NCI-H510A treated with DMSO at 0.1 percent for 48 hours (cell line): ENCODE measurements at places on chromosomes 16 and 17.

DNA sequence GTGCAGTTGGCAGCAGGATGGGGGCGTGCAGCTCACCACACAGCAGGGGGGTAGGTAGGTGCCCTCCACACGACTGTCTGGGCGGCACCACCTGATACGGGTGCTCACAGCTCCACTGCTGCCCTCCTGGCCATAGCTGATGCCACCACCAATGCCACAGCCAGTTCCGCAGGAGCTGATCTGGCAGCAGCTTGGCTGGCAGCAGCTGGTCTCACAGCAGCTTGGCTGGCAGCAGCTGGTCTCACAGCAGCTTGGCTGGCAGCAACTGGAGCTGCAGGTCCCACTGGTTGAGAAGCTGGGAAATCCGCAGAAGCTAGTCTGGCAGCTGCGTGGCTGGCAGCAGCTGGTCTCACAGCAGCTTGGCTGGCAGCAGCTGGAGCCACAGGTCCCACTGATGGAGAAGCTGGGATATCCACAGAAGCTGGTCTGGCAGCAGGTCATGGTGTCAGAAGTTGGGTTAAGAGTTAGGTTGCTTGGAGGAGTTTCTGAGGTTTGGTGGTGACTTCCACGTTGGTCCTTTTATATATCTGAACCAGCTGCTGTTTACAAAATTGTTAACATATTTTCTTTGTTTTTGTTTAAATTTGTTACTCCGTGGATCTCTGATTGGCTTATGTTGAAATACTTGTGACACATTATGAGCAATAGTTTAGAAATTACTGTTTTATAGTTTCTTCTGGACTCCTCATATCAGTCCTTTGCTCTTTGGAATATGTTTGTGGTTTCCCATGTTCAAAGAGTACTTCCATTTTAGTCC lies at the start of gene KRTAP1-5:
KRTAP1-5 (minus strand) TSS at position 494 of the 757 bp plus-strand sequence; CDS start at position 441, 53 bp downstream.
- no peak for DNase-seq

GRCh38 chr16:5166486-5166885 lies 68.9 kb upstream of the EEF2KMT start:
- no peak for DNase-seq

GRCh38 chr16:28288114-28288513 lies 4.2 kb upstream of the SBK1 start:
- DNase-seq: no peak

- DNase-seq: no peak
Measured at GRCh38 chr17:50322271-50322670, 23.7 kb upstream of the XYLT2 start.
